ENCODE measurements at places on chromosomes 3 and 15. TPM values are rescaled to one million over a fixed set of nuclear protein-coding genes. Genes with fewer than 3 reads are reported as not detected.
A peak's percentile ranks its signal among the peaks of the same experiment; 100 is the strongest.

MORC1 gene
- total RNA-seq, result not detected

DNA sequence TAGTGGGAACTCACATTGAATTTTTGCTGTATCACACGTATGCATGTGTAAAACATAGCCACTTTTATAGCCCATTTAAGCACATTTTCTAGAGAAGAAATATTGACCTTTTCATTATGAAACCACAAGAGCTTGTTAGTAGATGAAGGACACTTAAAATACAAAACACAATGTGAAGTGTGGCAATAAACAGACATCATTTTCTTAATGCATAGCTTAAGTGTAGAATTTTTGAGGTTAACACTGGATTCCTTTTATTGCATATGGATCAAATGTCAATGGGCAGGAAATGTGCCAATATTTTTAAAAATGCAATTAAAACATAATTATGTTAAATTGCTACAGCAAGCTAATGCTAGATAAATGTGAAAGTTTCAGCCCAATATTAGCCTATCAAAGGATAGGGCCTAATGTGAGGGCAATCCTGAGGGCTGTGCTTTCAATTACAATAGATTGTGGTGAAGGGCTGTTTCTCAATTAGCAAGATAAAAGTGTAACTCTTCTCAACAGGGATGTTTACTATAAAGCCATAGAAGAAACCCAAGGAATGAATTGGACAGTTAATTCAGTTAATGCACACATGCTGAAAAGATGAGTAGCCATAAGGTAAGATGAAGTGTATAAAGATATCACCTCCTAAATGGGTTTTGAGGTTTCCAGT is 489.0 kb upstream of the CDIN1 start:
- no peak for DNase-seq

DNA sequence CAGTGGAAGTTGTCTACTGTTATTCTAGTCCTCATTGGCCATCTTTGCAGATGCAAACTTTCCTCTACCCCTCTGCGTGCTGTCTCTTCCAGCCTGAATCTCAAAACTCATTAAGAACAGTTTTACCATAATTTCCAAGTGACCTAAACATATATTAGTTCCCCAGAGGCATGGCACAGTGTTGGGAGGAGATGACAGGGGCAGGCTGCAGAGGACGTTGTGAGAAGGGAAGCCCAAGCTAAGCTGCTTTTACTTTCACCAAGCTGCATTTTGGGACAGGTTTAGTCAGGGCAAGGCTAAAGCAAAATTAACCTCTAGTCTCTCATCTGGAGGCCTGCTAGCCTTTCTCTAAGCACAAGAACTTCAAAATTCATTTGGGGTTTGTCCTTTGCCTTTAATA is 318.6 kb upstream of the SATB1 start:
- peak; percentile 48 for DNase-seq

DNA sequence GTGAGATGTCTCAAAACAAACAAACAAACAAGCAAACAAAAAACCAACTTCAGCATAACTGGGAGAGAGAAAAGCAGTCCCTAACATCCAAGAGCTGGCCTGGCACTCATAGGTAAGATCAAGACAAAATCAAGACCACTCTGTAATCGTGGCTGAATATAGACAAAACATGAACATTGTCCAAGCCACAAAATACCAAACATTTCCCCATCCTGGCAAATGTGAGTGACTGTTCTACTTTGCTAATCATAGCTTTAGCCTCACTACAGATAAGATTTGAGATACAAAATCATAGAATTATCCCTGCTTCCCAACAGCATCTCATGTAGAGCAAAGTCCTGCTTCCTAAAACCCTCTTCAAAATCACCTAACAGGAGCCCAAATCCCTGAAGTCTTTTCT is 116.7 kb upstream of the PRTG start:
- no peak for DNase-seq

- DNase-seq, result no peak
Observed at GRCh38 chr3:176274161-176274560, 923.1 kb downstream of the TBL1XR1 start.

DNA sequence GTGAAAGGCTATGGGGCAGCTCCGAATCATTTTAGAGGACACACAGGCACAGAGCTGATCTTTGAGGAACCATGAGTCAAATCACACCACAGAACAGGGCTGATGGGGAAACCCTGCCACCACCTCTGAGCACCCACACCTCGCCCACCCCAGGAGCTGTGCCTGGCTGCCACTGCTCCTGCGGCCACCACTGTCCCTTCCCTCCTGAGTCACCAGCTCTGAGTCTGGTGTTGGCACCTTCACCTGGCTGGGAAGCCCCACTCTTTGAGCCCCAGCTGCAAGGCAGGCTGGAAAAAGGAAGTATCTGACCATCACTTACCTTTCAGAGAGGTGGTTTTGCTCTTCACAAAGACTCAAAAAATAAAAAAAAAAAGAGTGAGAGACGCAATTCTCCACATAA is 63.6 kb upstream of the MEF2A start:
- peak; percentile 33 for DNase-seq

GRCh38 chr3:163347944-163348343 is 1730.4 kb downstream of the SI start:
- DNase-seq, result no peak

SLC6A20 gene
- not detected for total RNA-seq

CLEC3B gene
- total RNA-seq, result not detected

- no peak for DNase-seq
Observed at GRCh38 chr3:194005930-194006501, 129.9 kb upstream of the HES1 start.

DNA sequence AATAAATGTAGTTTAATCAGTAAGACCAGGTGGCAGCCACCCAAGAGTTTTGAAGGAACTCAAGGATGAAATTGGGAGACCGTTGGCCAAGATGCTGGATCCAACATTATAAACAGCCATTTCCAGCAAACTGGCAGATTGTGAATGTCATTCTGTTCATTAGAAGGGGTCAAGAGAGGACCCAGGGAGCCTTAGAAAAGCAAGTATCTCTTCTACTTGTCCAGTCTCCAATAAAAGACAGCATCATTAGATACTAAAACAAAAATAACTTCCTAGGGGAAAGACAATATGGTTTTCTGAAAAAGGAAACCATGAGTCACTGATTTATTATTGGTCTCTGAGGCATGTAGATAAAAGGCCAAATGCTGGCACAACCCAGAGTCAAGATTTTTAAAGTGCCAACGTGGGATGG is 67.9 kb downstream of the GADL1 start:
- no peak for DNase-seq

GRCh38 chr15:36694574-36694973 is 115.1 kb downstream of the CDIN1 start:
- DNase-seq, result no peak

- no peak for DNase-seq
Observed at GRCh38 chr3:151863611-151864010, 9.8 kb upstream of the SUCNR1 start.

DNA sequence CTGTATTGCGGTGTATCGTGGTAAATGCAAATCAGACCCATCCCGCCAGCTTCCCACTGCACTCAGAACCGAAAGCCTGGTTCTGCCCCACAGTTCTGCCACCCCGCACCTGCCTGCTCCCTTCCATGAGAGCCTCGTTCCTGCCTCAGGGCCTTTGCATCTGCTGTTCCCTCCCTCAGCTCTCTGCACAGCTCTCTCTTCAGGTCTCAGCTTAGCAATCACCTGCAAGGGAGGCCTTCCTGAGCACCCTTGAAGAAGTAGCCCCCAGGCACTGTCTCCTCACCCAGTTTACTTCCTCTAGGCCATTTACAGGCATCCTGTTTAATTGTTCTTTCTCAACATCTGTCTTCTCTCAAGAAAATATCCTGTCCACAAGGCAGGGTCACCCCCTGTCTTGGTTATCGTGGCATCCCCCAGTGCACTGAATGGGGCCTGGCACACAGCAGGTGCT is 13.3 kb upstream of the IQSEC1 start:
- DNase-seq, result no peak

UPK1B gene
- total RNA-seq, result 0.21 TPM

SEMA3B gene
- 0.37 TPM for total RNA-seq

RLBP1 gene
- total RNA-seq, result not detected

DNA sequence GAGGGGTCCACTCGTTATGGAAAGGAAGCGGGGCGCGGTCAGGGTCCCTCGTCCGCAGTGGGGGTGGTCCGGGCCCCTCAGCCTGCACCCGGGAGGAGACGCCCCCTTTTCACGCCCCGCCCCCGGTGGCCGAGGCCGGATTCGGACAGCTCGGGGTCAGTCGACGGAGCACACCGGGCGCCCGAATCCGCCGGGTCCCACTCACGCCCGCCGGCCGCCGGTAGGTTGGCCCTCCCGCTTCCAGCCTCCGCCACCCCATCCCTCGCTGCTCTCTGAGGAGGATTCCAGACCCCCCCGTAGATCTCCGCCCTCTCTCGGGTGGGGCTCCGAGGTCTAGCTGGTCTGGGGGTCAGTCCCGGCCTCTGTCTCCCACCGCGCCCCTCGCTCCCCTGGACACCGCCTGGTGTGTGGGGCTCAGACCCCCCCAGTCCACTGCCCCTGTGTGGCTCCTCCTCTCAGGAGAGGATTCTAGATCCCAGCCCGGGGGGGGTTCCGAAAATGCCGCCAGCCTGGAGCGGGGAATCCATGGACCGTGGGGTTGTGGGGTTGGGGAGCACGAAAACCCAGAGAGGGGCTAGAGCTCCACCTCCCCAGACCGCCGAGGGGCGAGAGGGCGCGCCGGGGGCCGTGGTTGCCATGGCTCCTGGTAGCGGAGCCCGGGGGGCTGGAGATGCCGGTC is 725 bp downstream of the CHL1 start:
- DNase-seq, result no peak

DNA sequence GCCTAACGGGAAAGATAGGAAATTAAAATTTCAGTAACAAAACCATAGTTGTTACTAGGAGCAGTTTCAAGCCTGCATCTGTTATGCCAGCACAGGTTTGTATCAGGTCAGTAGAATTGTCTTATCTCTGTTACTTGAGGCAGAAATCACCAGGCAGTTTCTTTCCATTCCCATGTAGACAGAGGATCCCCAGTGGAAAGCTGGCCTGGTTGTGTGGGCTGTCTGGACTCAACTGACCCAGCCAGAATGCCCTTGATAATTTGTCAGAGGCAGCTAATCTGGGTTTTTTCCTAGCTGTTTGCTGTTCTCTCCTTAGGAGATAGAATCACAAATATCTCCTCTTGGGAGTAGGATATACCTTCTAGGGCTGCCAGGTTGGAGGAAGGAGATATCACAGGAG is 1044.7 kb downstream of the IGSF11 start:
- DNase-seq, result no peak

DNA sequence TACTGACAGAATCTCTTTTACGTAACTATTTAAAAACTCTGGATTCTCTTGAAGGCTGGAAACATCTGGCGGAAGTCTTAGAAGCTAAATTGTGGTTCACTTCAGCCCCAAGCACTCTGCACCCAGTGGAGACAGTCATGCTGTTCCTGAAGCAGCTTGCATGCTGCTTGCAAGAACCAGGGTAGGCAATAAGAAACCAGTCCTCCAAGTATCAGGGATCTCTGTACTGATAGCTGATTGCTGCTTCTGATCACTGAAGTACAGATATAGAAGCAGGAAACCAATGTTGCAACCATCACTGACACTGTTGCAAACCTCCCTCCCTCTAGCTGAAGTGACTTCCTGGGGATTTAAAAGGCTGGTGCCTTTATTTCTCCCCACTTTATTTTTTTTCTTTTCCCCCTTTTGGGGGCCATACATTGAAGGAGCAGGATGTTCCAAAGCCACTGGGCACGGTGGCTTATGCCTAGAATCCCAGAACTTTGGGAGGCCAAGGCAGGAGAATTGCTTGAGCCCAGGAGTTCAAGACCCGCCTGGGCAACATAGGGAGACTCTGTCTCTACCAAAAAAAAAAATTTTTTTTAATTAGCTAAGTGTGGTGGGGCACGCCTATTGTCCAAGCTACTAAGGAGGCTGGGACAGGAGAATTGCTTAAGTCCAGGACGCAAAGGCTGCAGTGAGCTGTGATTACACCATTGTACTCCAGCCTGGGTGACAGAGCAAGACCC is 15.3 kb downstream of the SPCS1 start:
- peak; percentile 42 for DNase-seq

ARRDC4 gene
- total RNA-seq, result 0.17 TPM

GRCh38 chr3:96843505-96844203 is 29.3 kb downstream of the EPHA6 start:
- no peak for DNase-seq

GRCh38 chr3:12638105-12638504 is 25.8 kb downstream of the RAF1 start:
- no peak for DNase-seq

- no peak for DNase-seq
Observed at GRCh38 chr15:29244544-29244943, 25.1 kb downstream of the NSMCE3 start.

ACOX2 gene
- not detected for total RNA-seq

- DNase-seq, result peak; percentile 41
Observed at GRCh38 chr3:113534365-113534764, 2.0 kb downstream of the SIDT1 start.

DNA sequence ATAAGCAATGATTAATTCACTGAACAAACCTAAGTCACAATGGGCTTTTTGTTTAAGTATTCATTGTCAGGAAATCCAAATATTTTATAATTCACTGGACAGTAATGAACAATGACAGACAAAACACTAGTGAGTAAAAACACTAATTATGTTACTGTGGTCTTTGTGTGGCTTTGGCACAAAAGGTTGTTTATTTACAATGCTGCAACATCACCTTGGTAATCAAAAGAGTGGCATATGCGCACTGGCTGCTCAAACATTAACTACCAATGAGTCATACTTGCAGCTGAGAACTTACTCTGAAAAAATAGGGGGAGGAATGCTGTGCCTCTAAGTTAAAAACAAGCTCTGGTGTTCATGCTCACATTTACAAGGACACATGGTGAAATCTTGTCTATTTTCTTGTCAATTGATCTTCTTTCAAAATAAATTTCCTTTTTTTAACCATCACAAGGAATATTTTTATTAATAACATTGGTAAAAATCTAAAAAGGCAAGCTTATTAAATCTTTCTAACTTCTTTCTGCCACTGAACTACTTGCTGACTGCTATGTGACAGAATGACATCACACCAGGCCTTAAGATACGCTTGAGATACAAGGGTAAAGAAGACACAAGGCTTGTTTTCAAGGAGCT is 85.2 kb upstream of the PPIB start:
- DNase-seq, result peak; percentile 13

- no peak for DNase-seq
Observed at GRCh38 chr3:37891227-37891626, 29.5 kb downstream of the CTDSPL start.

DNA sequence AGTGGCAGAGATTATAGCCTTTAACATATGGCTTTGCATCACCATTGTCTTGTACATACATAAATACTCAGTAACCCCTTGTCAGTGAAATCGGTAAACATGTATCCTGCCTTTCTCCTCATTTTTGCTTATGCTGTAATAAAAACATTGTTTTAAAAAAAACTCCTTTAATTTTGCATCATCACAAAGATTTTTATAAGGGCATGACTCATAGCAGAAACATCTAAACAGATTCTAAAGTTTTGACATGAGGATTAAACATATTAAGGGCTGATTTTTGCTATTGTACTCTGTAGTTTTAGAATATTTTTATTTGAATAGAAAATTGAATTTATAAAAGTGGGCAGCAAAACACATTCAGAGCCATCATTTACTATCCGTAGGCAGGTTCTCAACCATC is 275.9 kb downstream of the ZIC4 start:
- no peak for DNase-seq

GOLGA8T gene
- total RNA-seq, result not detected

Data from activated naive CD4-positive, alpha-beta T cell treated with anti-CD3 and anti-CD28 coated beads for 36 hours (primary cell).